ENCODE measurements at places on chromosomes 13 and 19. TPM values are rescaled to one million over a fixed set of nuclear protein-coding genes. Genes with fewer than 3 reads are reported as not detected.

DNA sequence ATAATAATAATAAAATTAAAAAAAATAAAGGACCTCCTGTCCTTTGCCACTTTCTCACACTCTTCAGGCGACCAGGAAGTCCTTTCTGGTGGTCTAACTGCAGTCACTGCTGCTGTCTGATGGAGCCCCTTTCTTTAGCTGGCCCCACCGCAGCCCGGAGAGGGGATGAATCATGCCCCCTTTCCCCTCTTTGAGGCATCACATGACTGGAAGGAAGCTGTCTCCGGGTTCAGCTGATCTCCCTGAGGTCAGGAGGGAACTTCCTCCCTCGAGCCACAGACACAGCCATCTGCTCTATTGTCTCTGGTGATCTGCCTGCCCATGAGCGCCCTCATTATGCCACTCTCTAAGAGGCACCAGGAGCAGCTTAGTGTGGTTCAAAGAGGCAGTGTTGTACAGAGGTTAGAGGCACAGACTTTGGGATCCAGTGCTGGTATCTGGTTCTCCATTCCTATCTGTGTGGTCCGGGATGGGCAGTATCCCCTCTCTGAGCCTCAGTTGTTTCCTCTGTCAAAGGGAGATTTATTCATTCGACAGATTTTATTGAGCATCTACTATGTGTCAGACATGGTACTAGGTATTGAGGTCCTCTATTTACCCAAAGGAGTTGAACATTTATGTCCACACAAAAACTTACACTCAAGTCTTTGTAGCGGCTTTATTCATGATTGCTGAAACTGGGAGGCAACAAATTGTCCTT is 30.0 kb downstream of the VAV1 start:
- DNase-seq, result peak; percentile 65

DNA sequence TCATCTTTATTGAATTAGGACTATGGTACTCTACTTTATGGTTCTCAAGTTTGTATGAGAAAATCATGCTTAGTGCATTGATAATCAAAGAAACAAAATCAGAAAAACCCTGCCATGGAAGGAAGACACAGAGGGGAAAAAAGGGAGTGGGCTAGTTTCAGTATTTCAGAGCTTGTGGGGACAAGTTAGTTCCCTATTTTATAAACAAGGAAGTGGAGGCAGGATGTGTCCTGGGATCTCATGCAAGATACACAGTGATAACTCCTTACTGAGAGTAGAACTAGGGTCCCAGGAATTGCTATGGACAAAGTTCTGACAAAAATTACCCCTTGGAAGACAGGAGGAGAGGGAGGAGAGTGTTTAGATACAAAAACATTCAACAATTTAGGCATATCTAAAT is 1277.3 kb downstream of the UQCRFS1 start:
- no peak for DNase-seq

DNA sequence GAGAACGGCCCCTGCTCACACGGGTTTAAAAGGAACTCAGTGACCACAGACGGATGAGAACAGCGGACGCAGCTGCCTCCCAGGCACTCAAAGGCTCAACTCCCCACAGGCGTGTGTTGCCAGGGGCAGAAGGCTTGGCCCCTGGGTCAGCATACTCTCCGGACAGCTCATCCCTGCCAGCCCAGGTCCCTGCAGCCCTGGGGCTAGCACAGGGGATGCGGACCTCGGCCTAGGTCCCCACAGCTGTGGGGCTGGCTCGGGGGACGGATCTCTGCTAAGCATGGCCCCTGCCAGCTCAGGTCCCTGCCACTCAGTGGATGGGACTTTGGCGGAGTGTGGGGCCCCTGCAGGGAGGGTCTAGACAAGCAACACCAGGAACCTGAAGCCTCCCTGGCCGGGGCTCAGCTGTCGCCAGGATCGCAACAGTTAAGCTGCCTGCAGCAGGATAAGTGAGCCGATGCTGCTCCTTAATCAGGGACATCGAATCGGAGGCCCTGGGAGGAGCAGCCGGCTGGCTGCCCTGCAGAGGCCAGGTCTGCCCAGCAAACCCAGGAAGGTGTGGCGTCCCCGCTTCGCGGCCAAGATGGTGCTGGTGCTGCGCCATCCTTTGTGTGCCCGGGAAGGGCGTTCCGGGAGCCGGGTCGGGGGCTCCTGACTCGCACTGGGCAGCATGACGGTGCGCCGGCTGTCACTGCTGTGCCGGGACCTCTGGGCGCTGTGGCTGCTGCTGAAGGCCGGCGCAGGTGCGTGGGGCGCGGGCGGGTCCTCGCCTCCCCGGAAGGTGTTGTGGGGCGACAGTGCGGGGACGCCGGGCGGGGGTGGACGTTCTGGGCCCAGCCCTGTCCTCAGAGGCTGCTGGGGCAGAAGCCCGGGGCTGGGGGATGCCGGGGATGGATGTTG is 32.5 kb downstream of the MCF2L start:
- DNase-seq, result no peak

GRCh38 chr19:49217382-49217781 is 59.8 kb downstream of the TRPM4 start:
- no peak for DNase-seq

MED29 gene
- 47.3 TPM for total RNA-seq
